Keratinocyte (primary cell): ENCODE measurements at places on chromosomes 4 and X.

- H3K4me1 ChIP-seq, result no peaks in the 10 kb centered on the region
- H3K27ac ChIP-seq, result no peak overlapping the region
- H3K36me3 ChIP-seq, result no peaks in the 10 kb centered on the region
- DNase-seq, result no peak
- no peak overlapping the region for H3K4me3 ChIP-seq
These were observed 345.7 kb upstream of the FAT1 start for GRCh38 chr4:187069398-187069797.

DNA sequence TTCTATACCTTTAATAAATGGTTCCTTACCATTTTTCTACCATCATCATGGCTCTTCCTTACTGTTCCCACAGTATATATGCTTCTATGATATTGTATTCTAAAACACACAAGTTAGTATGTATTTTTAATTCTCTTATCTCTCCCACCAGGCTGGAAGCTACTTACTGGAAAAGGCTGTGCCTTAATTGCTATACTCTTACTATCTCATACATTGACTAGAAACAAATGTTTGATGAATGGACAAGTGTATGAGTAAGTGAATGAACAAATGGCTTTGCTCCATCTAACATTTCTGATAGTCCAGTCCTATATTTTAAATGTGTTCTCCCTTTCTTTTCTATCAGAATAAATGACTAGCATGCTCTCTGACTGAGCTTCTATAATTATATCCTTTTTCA is 320.8 kb upstream of the RASGEF1B start:
- no peak for DNase-seq
- no peak overlapping the region for H3K4me3 ChIP-seq
- no peak overlapping the region for H3K27ac ChIP-seq
- H3K27me3 ChIP-seq, result no peaks in the 10 kb centered on the region

GRCh38 chr4:162661913-162662312 is 498.1 kb upstream of the FSTL5 start:
- H3K27me3 ChIP-seq, result no peaks in the 10 kb centered on the region
- no peak for DNase-seq
- H3K4me3 ChIP-seq, result no peak overlapping the region
- no peaks in the 10 kb centered on the region for H3K36me3 ChIP-seq
- no peaks in the 10 kb centered on the region for H3K4me1 ChIP-seq
- H3K27ac ChIP-seq, result no peak overlapping the region

GRCh38 chr4:14906805-14907204 is 95.5 kb upstream of the CPEB2 start:
- no peak overlapping the region for H3K27ac ChIP-seq
- no peak for DNase-seq

- no peak for DNase-seq
- H3K36me3 ChIP-seq, result no peaks in the 10 kb centered on the region
- no peak overlapping the region for H3K27ac ChIP-seq
- no peak overlapping the region for H3K4me3 ChIP-seq
These were observed 82.2 kb downstream of the STIM2 start for GRCh38 chr4:26942871-26943270.

- H3K27me3 ChIP-seq, result peaks cover 4% of the 10 kb centered on the region
- H3K4me1 ChIP-seq, result no peaks in the 10 kb centered on the region
- no peak overlapping the region for H3K4me3 ChIP-seq
These were observed 13.8 kb upstream of the HPGDS start for GRCh38 chr4:94356444-94356843.

DNA sequence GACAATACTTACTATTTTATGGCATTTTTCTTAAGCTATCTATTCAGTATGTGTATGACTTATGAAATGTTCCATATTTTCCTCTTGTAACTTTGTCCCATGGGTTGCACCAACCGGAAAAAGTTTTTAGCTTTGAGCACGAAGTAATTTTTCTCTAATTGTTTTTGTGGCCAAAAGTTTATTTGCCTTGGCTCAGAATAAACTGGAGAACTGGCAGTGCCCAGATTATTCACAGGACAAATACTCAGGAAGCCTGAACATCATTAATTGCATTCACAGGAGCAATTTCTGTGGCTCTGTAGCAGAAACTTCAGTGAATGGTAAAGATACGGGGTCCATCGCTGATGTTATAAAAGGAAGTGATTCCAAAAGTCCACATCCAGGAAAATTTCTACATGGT is 184.5 kb downstream of the ARHGAP10 start:
- DNase-seq, result no peak
- no peak overlapping the region for H3K27ac ChIP-seq
- no peaks in the 10 kb centered on the region for H3K4me1 ChIP-seq

DNA sequence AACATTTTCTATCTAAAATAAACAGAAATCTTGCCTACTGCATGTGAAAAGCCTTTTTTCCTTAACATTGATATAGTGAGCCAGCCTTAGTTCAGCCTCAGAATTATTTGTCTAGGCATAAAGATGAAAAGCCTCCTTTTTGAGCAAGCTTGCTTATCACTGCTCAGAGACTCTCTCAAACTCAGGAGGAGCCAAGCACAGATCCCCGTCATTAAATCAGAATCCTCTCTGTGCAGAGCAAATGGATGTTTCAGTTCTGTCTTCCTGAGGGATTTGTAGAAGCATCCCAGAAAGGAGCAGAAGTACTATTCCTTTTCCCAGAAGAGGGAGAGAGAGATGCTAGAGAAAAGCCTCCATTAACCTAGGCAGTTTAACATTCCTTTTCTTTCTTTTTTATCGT is 186.9 kb upstream of the LNX1 start:
- no peaks in the 10 kb centered on the region for H3K27me3 ChIP-seq
- H3K27ac ChIP-seq, result no peak overlapping the region
- DNase-seq, result no peak

- H3K27ac ChIP-seq, result no peak overlapping the region
- H3K4me1 ChIP-seq, result no peaks in the 10 kb centered on the region
- H3K36me3 ChIP-seq, result no peaks in the 10 kb centered on the region
- no peak overlapping the region for H3K4me3 ChIP-seq
- H3K27me3 ChIP-seq, result peaks cover 4% of the 10 kb centered on the region
These were observed 45.9 kb upstream of the PGM2 start for GRCh38 chr4:37780444-37781130.
